Large intestine (tissue), 12 donors: ENCODE measurements at places on chromosomes 6 and 20. TPM values are rescaled to one million over a fixed set of nuclear protein-coding genes. Genes with fewer than 3 reads are reported as not detected.
A peak's percentile ranks its signal among the peaks of the same experiment; 100 is the strongest.

GRCh38 chr20:34781220-34781619 lies 44.2 kb downstream of the NCOA6 start:
- no peak for DNase-seq

- DNase-seq, result no peak
These were observed 204.8 kb downstream of the TTLL2 start for GRCh38 chr6:167529444-167530335.

DNA sequence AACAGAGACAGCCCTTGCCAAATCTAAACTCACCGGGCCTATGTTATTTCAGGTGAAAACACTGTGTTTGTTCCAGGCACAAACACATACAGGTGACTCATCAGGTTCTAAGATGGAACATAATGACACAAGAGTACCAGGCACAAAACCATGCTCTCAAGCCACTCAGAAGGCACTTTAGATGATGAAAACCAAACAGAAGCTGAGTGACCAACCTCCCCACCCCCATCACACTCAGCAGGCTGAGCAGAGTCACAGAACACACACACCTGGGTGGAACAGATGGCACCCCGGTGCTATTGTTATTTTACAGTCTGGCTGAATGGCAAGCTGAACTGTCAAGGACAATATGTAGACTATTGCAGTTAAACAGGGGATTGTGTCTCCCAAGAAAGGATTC lies 20.6 kb upstream of the NKX2-2 start:
- DNase-seq, result peak; percentile 31

- peak; percentile 55 for DNase-seq
These were observed 10.1 kb upstream of the ITPR3 start for GRCh38 chr6:33610779-33611732.

- DNase-seq, result peak; percentile 86
These were observed 51.5 kb upstream of the EPB41L1 start for GRCh38 chr20:36102809-36103596.

- no peak for DNase-seq
These were observed 71.0 kb downstream of the JPH2 start for GRCh38 chr20:44115762-44116644.

Gene SMLR1
- 48.7 TPM for polyA plus RNA-seq

Gene CPNE5
- polyA plus RNA-seq, result 3.9 TPM
